ENCODE measurements at places on chromosomes 1 and 21.

DNA sequence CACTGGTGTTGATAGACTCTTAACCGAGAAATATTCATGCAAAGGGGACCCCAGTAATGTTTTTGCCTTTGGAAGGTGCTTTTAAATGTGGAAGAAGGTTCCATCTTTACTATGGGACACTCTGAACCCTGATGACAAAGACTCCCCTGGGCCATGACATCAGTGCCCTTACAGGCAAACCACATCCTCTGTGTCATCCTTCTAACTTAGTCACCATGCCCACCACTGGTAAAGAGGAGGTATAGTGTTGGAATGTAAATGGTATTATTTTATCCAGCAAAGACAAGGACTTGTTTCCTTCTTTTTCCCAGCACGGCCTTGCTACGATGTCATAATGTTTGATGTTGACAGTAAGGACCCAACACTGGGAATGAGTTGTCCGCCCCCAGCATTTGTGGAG lies 12.6 kb downstream of the METTL13 start:
- no peak for DNase-seq

- no peak for DNase-seq
Observed at GRCh38 chr1:115912116-115912515, 64.2 kb upstream of the SLC22A15 start.

DNA sequence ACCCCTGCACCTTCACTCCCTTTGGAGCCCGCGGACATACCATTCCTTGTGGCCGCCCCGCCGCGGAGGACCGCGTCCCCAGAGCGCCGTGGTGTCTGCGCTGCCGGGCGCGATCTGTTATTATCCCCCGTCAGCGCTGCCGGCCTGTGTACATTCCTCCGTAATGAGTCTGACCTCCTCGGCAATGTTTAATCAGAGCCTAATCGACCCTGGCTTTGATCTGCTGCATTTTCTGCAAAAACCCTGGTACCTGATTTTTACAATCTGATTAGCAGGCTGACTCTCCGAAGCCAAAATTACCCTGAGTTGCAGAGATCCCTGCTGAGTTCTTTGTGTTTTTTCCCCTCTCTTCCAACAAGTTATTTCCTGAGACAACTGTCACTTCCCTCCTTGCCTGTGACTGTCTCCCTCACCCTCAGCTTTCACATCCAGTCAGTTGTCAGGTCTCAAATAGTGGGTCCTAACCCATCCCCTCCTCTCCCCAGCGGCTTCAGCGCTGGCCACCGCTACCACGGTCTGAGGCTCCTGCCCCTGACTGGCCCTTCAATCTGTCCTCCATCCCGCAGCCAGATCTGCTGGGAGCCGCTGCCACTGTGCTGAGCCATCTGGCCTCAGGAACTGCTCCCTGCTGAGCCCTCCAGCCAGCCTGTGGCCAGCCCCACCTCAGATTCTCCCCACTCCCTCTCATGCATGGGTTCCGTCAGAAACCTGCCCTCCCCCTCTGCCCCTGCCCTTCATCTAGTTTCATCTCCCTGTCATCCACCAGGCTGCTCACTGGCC lies 53.5 kb downstream of the GLIS1 start:
- no peak for DNase-seq

GRCh38 chr1:179816196-179816960 lies 61.2 kb downstream of the TOR1AIP2 start:
- DNase-seq = no peak

DNA sequence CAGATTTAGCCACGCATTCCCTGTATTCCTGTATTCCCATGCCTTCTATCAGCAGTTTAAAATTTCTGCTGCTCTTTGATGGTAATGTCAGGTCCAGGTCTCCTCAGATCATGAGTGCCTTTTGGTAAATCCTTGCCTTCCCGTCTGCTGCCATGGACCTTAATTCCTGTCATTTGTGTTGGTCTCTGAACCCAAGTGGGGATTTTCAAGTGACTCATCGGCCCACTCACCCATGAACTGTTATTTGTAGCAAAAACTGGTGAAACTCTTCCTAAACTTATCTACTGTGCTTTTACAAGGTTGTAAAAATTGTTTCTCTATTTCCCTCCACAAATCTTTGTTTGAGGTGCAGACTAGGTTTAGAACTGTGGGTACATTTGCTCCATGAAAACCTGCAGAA lies 47.4 kb downstream of the ACTN2 start:
- DNase-seq = no peak

GRCh38 chr1:153677718-153678518 lies 570 bp upstream of the NPR1 start:
- no peak for DNase-seq

- DNase-seq = no peak
Observed at GRCh38 chr1:9228609-9229008, 6.0 kb upstream of the H6PD start.

- no peak for DNase-seq
Observed at GRCh38 chr1:151830055-151830454, 1.5 kb downstream of the RORC start.

DNA sequence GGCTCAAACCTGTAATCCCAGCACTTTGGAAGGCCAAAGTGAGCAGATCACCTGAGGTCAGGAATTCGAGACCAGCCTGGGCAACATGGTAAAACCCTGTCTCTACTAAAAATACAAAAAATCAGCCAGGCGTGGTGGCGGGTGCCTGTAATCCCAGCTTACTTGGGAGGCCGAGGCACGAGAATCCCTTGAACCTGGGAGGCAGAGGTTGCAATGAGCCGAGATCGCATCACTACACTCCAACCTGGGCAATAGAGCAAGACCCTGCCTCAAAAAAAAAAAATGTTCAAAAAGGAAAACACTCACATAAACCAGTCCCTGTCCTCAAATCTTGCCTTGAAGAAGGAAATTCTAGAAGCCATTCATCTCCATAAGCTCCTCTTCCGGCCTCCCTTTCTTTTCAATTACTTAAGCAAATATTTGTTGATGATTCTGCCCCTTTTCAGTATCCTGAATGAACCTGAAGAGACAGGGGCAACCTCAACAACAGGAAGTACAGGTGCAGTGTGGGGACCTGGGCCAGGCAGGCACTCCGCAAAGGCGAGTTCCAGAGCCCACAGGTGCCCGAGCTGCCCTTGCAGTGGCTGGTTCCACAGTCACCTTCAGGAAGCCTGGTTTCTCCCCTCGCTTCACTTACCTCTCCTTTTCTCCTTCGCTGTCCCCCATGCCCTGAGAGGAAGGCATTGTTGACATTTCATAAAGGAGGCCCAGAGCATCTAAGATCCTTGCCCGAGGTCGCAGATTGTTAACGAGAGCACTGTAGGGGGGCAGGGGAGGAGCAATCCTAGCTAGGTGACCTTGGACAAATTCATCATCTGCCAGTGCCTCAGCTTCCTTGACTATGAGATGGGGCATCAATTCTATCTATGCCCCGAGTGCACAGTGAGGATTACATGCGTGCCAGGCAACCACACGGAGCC lies 8.9 kb upstream of the LEFTY1 start:
- DNase-seq = no peak

DNA sequence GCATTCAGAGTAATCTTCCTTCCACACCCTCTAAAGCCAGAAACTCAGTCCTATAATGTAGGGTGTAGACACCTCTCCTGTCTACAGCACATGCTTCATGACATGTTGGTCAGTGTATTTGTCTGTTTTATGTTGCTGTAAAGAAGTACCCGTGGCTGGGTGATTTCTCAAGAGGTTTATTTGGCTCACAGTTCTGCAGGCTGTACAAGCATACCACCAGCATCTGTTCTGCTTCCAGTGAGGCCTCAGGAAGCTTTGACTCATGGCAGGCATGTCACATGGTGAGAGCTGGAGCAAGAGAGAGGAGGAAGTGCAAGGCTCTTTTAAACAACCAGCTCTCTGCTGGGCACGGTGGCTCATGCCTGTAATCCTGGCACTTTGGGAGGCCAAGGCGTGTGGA lies 12.1 kb downstream of the PLOD1 start:
- no peak for DNase-seq

GRCh38 chr1:239718997-239719628 lies 332.7 kb downstream of the CHRM3 start:
- DNase-seq = no peak

Data from NCI-H524 treated with DMSO at 0.1 percent for 48 hours (cell line).